ENCODE measurements at places on chromosomes 1 and 21.

DNA sequence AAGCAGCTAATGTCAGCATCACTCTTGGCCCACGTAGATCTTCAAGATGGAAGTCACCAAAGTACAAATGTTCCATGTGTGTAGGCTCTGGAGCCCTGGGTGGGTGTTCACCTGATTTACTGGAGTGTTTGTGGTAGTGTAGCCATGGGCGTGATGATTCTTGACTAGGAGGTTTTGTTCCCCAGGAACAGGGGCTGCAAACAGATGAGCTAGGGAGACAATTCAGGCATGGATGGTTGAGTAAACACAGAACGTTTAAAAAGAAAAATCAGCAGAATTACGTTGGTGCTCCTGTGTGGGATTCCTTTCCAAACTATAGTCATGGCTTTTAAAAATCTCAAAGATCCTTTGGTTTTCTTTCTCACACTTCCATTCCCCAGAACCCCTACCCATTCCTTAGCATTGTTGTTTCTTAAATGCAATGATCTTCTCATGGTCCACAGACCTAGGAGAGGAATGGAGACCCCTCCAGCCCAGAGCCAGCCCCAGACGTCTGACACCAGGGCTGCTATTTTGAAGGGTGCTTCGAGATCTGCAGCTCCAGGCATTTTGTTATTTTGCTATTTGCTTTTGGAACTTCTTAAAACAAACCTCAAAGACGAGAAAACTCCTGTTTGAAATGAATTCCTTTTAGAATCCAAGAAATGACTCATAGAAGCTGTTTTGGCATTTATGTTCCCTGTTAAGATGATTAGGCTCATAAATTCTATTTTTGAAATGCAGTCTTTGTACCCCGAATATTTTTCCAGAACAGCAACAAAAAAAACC lies 115.1 kb downstream of the ETS2 start:
- DNase-seq, result no peak

DNA sequence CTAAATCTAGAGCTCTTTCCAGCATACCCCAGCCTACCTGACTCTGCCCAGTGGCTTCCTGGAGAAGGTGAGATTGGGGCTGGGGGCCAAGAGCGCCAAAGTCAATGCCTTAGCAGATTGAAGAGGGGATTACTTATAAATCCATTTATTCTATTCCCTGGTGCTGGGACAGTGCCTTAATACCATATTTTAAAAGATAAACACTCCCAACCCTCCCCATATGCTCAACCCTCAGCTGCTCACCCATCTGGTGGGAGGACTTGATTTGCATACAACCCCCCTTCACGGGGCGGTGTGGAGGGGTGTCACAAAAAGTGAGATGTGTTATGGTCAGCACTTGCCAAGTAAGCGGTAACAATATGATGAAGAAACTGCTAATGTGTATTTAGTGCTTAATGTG lies 3.2 kb upstream of the DISP3 start:
- DNase-seq, result no peak

GRCh38 chr1:90133133-90133532 lies 138.2 kb downstream of the ZNF326 start:
- DNase-seq, result no peak

DNA sequence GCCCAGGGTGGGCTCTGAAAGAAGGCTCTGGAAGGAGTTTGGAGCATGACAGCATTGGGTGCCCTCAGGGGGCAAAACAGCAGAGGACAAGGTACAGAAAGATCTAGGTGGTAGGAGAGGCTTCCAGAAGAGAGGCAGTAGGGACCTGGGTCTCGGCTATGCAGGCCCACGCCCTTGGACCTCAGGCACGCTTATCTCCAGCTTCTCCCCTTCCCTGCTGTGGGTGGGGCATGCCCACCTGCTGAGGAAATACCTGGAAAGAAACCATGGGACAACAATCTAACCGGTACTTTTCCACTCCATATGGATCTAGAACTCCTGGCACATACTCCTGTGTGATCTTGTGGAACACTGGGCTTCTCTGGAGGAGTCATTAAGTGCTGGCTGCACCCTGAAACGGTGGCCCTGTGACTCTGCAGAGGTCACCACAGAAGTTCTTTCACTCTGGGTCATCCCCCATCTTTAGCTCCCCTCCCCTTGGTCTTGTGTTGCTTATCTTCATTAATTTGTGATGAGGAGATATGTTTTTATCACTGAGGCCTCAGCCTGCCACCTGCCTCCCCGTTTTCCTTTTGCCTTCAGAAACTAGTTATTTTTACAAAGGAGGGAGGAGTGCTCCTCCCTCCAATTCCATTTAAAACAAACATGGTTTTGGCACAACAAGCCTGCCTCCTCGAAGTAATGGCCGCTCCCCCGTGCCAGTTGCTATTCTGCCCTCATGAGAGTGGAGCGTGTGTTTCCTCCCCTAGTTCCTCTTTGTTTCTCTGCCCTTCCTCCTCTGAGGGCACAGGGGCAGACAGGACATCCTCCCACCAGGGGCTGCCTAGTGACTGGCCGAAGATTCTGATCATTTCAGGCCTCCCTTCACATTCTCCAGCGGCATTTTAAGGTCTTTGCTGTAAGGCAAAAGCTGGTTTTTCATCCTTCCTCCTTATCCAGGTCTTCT lies 78.0 kb upstream of the ATP5PO start:
- DNase-seq, result no peak

DNA sequence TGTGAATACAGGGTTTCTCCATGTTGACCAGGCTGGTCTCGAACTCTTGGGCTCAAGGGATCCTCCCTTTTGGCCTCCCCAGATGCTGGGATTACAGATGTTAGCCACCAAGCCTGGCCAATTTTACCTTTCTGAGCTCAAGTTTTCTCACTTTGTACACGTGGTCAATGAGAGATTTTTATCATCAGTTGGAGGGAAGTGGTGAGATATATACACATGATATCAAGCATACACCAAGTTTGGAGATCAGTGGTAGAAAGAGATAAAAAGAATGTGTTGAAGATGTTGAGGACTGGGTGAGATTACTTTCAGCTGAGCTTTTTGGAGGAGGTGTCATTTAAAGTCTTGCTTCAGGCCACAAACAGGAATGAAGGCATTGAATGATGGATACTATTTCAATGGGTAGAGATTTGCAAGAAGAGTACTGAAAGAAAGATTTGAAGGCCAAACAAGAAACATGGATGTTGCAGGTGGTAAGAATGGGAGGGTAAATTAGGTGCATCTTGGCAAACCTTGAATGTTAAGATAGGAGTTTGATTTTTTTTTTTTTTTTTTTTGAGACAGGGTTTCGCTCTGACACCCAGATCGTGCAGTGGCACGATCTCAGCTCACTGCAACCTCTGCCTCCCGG lies 3.0 kb upstream of the SESN2 start:
- no peak for DNase-seq

- no peak for DNase-seq
Measured at GRCh38 chr1:46523496-46524353, 27.7 kb downstream of the KNCN start.

GRCh38 chr1:150076066-150076465 lies 8.5 kb downstream of the VPS45 start:
- no peak for DNase-seq

GRCh38 chr1:156517748-156518147 lies 17.2 kb upstream of the MEF2D start:
- DNase-seq, result no peak

- no peak for DNase-seq
Measured at GRCh38 chr21:27369978-27370571, 403.2 kb upstream of the ADAMTS5 start.

- DNase-seq, result no peak
Measured at GRCh38 chr1:61114178-61114870, 32.0 kb downstream of the NFIA start.

DNA sequence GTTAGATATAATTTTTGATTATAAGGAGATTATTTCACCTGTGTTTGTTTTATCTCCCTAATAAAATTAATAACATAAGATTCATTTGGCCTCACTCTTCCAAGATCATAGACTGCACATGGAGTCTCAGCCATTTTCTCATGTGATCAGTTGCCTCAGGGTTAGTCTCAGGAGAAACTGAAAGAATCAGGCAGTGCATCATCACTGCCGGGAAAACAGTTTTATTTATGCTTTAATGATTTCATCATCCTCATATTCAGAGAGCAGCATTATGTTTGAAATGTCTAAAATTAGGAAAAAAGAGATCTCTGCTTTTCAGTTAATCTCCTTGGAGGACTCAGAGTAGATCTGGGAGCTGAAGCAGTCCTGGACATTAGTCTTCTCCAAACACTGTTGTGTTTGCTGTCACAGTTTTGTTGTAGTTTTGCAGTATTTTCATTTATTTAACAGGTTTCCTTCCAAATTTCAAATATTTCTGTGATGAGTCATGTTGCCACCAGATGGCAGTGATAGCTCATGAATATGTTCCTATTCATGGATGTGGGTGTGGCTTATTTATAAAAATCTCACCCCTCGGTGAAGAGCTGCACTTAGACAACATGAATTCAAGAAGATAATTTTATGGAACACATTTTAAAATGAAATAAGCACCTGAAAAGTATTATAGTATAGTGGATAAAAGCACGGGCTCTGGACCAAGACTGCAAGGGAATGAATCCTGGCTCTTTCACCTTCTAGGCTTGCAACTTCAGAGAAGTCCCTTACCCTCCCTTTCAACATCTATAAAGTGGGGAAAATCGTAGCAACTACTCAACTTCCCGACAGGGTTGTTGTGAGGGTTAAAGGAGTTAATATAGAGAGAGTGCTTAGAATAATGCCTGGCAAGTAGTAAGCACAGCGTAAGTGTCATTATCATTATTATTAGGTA lies 31.2 kb downstream of the CHD1L start:
- DNase-seq, result peak; percentile 65

GRCh38 chr1:173669491-173669941 lies at the start of gene ANKRD45:
TSS of gene ANKRD45 (minus strand) at chr1:173669851. CDS start at chr1:173659418, 10,433 bp downstream.
- no peak for DNase-seq

GRCh38 chr1:21278208-21278859 lies 11.9 kb downstream of the ECE1 start:
- DNase-seq, result no peak

GRCh38 chr1:151011154-151011850 lies 3.1 kb downstream of the PRUNE1 start:
- DNase-seq, result no peak

DNA sequence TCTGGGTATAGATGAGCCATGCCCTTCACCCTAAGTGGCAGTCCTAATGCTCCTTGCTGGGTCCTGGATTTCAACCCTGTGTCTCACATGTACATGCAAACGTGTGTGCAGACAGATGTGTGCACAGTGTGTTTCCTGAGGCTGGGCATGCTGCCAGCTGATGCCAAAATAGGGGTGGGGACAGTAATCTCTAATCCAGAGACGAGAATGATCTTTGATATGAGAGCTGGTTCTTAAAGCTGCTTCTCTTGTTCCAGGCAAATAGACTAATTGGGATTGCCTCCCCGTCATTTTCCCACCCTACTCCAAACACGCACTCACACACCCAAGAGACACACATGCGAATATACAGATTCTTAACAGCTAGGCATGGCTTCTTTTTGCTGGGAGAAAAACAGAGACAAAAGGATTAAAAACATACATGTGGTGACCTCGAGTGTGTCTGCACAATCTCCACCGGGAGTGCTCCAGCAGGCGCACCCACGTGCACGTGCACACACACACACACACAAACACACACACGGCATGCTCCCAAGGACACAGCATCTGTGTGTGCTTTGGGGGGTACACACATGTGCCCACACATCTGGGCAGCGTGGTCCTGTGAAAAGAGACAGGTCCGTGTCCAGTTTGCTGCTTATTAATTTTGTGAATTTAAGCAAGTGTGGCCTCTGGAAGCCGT lies 102.1 kb upstream of the ZBTB40 start:
- no peak for DNase-seq
